ENCODE measurements at places on chromosomes 1 and 21. TPM values are rescaled to one million over a fixed set of nuclear protein-coding genes. Genes with fewer than 3 reads are reported as not detected.

ANKRD45 gene
- not detected for total RNA-seq

WNT9A gene
- 8.5 TPM for total RNA-seq

TLCD4 gene
- total RNA-seq: 9.3 TPM

BATF3 gene
- 37.7 TPM for total RNA-seq

ST6GALNAC3 gene
- total RNA-seq: 0.52 TPM

UTS2 gene
- not detected for total RNA-seq

CCNL2 gene
- total RNA-seq: 53.1 TPM

LGR6 gene
- total RNA-seq: 0.42 TPM

UBL4B gene
- total RNA-seq: not detected

ACTL8 gene
- total RNA-seq: 1.4 TPM

SGIP1 gene
- not detected for total RNA-seq

MRPS6 gene
- 37.4 TPM for total RNA-seq

SERTAD4 gene
- total RNA-seq: 0.46 TPM

YY1AP1 gene
- 47.0 TPM for total RNA-seq

TP73 gene
- 0.42 TPM for total RNA-seq

C1orf198 gene
- 17.6 TPM for total RNA-seq

ESRRG gene
- total RNA-seq: not detected

WNT4 gene
- total RNA-seq: 0.31 TPM

S1PR1 gene
- 0.13 TPM for total RNA-seq

CLCA4 gene
- total RNA-seq: not detected

TENT5C gene
- total RNA-seq: 0.07 TPM

TCHHL1 gene
- not detected for total RNA-seq

TMEM79 gene
- total RNA-seq: 6.0 TPM

SPATA45 gene
- not detected for total RNA-seq

CLEC20A gene
- total RNA-seq: not detected

NASP gene
- total RNA-seq: 125 TPM

PPM1J gene
- total RNA-seq: 0.99 TPM

UTP25 gene
- 9.7 TPM for total RNA-seq

TRIM45 gene
- 1.5 TPM for total RNA-seq

TMEM61 gene
- 0.62 TPM for total RNA-seq

PADI2 gene
- 0.94 TPM for total RNA-seq

OR6K3 gene
- total RNA-seq: not detected

GIPC2 gene
- not detected for total RNA-seq

HSD3B2 gene
- total RNA-seq: not detected

TMEM82 gene
- total RNA-seq: not detected

PADI3 gene
- total RNA-seq: 1.3 TPM

OR2T35 gene
- total RNA-seq: not detected

DNM3 gene
- 0.78 TPM for total RNA-seq

MMEL1 gene
- not detected for total RNA-seq
